T-cell (primary cell): ENCODE measurements at places on chromosomes 12 and 14. TPM values are rescaled to one million over a fixed set of nuclear protein-coding genes. Genes with fewer than 3 reads are reported as not detected.
A peak's percentile ranks its signal among the peaks of the same experiment; 100 is the strongest.

GRCh38 chr12:10153271-10154144 is 18.4 kb downstream of the OLR1 start:
- peak; percentile 60 for DNase-seq

DNA sequence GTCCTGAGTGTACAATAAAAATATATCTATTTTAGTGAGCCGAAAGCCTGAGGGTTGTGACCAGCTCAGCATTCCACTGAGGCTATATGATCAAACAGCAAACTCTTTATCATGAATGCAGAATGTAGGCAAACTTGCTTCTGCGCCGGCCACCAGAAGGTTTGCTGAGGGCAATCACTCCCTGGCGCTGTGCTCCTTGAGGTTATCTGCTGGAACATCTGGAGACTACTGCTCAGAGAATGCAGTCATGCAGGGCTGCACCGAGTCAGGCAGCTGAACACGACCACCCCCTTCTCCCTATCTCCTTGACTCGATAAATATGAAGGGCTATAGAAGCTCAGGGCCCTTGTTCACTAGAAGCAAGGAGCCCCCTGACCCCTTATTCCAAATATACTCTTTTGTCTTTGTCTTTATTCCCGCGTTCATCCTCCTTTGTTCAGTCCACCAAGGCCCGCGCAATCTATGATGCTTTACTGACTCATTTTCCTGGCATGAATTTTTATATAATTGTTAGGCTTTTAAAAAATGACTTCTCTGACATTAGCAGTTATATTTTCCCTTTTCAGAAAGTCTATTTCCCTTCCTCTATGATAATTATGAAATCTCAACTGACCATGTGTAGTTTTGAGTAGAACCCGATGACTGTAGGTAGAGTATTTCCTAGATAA is 1089.3 kb downstream of the SLC16A7 start:
- DNase-seq = no peak

DNA sequence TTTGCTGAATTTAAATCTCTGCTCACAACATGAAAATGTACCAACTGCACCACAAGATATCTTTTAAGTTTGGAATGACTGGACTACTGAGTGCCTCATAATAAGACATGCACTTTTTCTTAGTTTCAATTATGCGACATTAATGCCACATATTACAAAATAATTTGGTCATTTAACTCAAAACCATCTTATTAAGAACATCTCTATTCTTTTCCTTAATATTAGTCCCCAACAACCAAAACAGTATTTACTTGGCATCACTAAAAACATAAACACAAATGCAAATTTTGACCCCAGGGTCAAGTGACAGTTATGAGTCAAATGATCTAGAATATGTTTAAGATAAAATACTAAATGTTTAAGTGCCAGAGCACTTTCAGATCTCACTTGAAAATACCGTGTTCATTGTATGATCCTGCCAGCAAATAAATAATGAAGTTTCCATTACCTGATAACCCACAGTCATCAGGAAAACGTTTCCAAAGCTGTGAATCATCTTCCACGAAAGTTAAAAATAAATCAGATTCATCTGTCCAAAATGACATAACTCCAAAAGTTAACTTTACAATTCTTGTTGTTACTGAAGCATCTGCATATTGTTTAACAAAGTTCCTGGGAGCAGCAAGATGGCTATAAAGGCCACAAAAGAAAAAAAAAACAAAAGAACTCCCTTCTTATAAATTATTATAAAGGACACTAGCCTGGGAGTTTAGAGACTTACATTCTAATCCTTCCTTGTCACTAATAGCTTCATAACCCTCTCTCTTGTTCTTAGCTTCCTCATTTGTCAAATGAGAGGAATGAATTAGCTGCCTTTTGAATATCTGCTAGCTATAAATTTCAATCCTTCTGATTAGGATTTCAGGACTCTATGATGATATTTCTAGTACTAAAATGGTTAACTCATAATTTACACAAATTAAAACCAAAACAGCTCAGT is 30.5 kb upstream of the AP4S1 start:
- no peak for DNase-seq

The CELA1 gene
- total RNA-seq = 0.62 TPM

GRCh38 chr12:68067762-68068376 is 78.6 kb downstream of the IFNG-AS1 start:
- DNase-seq = no peak

The INSM2 gene
- total RNA-seq = not detected

DNA sequence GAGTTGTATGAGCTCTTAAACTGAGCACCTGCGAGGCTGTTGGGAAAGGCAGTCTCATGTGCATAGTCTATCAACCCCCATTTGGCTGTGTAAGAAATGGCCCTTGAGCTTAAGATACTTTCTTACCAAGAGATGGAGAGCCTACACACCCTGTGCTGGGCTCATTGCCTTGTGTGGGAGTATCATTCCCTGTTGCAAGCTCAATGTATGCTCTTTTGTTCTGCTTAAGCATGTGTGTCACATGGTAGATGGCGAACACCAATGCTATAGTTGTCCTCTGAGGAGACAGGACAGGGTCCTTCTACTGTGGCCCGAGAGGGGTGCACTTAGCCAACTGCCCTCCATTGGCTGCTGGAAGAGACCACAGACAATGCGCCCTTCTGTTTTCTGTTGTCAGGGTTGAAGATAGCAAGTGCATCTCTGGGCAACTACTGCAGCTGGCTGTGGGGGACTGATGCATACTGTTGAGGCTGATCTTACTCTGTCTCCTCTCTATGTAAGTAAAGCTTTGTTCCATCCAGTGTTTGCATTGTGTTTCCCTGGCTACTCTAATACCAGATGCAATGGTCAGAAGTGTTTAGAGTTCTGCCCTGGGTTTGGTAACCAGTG is 79.5 kb downstream of the PTPRB start:
- DNase-seq = no peak

The NUAK1 gene
- total RNA-seq = 0.30 TPM

The SLC25A21 gene
- not detected for total RNA-seq
